ENCODE measurements at places on chromosomes 3 and 15. TPM values are rescaled to one million over a fixed set of nuclear protein-coding genes. Genes with fewer than 3 reads are reported as not detected.

DNA sequence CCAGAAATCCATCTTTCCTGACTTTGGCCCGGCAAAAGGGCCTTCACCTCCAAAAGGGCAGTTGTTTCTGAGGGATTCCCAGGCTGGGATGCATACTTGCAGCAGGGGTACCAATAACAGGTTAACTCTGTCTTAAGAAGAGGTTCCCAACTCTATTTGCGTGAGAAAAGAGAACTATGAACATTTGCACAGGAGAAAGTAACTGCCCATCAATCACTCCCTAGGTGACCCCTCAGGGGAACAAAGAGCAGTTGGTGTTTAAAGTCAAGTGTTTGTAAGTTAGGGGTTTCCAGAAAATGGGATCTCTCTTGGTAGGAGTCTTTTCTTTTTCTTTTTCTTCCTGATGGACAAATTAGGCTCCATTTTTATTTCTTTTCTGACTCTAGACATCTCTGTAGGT lies 97.3 kb downstream of the EPHB1 start:
- DNase-seq, result no peak

- DNase-seq, result no peak
These were observed 125.1 kb upstream of the ZBTB20 start for GRCh38 chr3:115272036-115272824.

DNA sequence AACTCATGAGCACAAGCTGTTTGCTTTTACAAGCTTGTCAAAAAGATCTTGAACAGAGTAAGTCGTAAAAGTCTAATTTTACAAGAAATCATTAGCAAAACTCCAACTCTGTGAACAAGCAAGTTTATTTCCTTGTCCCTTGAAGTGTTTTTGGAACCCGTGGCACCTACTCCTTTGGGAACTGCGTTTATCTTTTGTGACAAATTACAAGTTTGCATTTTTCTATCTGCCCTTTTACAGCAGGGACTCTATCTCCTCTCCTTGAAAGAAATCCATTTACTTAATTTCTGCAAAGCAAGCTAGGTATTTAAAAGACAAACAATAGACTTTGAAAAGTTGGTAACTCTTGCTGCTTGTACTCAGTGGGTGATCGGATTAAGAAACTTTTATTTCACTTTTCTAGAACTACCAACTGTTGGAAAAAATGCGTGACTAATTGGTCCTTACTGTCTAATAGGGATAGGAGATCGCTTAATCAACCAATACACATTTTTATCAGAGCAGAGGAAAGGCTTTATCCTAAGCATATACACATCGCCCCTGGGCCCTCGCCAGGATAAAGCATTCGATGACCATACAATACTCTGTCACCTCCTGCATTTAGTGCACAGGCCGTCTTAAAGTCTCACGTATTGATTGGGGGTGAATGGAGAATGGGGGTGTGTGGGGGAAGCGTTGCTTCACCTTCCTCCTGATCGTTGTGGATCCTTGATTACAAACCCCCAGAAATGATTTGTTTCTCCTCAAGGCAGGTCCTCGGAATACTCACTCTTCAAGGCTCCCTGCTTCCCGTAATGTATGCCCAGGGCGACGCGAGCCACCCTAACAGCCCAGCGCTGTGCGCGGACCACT lies 1.7 kb downstream of the PRTG start:
- DNase-seq, result peak; percentile 32

GRCh38 chr3:127844326-127844942 lies 22.1 kb upstream of the MGLL start:
- no peak for DNase-seq

DNA sequence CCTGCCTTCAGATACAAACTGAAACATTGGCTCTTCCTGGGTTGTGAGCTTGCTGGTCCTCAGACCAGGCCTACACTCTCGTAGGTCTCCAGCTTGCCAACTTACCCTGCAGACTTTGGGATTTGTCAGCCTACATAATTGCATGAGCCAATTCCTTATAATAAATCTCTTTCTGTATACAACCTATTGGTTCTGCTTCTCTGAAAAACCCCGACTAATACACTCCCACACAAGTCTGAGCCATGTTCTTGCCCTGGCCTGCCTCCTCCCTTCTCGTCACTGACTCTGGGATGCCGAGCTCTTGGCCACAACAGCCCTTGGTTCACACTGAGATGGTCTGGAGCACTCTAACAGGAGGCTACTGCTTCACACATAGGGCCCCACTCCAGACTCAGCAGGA lies 9.5 kb downstream of the CYP19A1 start:
- DNase-seq, result no peak

- no peak for DNase-seq
These were observed 64.3 kb downstream of the FNDC3B start for GRCh38 chr3:172103724-172104123.

DNA sequence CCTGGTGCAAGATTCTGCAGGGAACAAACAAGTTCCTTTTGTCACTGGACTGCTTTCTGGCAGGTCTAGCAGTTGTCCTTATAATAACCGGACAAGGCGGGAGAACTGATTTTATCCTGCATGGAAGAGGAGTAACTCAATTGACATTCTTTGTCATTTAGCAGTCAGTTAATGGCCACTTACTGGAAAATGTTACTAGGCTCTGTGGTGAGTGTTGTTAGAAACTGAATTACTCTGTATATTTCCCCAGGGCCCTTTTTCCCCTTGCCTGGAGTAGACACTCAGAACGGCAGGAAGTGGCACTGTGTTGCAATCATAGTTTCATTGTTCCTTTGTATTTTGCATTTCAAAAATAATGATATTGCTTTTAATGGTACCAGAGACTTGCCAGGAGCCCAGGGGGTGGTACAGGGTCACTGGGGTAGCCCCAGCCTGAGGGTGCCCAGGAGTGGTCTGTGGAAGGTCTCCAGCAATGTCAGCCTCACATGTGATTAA lies 318.6 kb upstream of the LRRFIP2 start:
- DNase-seq, result peak; percentile 37

DNA sequence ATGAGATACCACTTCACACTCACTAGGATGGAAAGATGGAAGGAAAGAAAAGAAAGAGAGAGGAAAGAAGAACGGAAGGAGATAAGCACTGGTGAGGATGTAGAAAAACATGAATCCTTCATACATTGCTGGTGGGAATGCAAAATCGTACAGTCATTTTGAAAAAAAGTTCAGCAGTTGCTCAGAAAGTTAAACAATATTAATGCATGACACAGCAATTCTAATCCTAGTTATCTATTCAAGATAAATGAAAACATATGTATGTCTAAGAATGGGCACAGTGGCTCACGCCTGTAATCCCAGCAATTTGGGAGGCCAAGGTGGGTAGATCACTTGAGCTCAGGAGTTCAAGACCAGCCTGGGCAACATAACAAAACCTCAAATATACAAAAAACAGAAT lies 59.1 kb downstream of the SENP7 start:
- DNase-seq, result no peak

GRCh38 chr3:100319951-100320350 lies 14.6 kb upstream of the NIT2 start:
- no peak for DNase-seq

GRCh38 chr3:120451806-120452205 lies 1.0 kb upstream of the FSTL1 start:
- peak; percentile 43 for DNase-seq

DNA sequence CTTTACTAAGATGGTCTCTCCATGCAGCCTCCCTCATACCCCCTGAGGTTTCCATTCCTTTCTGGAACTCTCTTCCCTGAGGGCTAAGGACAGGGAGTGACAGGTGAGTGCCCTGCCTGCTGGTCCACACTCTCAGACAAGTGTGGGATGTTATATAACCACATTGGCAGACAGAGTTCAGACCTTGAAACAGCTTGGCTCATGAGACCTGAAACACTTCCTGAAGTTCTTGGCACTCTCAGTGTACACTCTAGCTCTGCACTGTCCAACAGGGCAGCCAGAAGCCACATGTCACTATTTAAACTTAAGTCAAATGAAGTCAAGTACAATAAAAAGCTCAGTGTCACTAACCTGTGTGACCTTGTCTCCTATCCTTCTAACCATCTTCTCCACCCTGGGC lies 188.5 kb downstream of the ZNF621 start:
- no peak for DNase-seq

DNA sequence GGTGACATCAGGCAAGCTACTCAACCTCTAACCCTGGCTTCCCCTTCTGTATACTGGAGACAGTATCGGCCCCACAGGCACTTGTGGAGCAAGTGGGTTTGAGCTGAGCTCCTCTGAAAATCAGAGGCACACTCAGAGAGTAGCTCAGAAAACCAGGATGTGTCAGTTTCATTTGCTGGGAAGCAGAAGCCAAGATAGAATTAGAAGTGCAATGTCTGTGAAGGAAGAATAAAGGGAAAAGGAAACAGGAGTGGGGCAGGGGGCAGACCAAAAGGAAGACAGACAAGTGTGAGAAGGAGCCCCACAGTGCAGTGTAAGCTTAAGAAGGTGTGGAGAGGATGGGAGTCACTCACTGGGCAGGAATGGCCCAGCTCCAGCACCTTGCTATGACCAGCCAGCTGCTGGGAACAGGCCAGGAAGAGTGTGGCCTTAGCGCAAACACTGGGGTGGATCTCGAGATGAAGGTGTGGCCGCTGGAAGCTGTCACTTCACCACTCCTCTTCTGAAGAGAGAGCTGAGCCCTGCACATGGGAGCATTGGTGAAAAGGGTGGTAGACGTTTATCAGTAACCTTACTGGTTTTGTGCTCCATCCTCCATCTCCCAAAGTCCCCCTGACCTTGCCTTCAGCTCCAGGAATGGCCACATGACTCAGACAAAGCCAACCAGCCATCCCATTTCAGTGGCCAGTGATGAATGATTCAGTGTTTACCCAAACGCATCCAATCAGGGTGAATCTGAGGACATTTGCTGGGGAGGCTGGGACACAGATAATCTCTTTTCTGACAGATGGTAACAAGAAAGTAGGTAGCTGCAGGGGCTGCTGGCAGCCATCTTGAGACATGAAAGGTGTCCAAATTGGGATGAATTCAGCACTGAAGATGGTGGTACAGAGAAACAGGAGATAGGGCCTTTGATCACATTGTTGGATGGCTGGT lies 108.4 kb downstream of the SHQ1 start:
- DNase-seq, result no peak

DNA sequence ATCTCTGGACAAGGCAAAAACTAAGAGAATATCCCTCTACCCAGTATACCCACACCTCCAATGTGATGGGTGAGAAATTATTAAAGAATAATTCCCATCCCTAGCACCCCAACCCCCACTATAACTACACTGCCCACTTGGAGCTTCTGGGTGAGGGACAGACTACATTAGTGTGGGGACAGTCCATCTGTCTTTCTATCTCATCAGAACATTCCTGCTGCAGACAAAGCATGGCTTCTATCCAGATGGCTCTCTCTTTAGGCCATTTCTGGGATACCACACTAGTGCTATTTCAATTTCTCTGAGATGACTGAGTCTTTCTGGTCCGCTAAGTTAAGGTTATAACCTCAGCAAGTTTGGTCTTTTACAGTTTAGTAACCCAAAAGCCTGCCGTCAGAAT lies 6.6 kb downstream of the CSNK1G1 start:
- no peak for DNase-seq

DNA sequence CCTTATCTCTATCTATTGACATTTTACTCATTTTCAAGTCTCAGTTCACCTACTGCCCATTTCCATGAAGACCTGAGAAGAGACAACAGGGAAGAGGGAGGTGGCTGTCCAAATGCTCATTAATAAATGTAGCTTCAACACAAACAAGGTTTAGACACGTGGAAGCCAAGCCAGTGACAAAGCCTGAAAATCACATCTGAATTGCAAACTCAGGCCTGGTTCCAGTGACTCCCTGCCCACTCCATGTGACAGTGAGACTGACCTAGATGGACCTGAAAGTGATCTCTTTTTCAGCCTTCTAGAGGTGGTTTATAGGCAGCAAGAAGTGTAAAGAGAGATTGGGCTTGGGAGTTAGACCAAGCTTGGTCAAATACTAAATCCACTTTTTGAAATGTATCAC lies 126.6 kb upstream of the BCL6 start:
- no peak for DNase-seq

DNA sequence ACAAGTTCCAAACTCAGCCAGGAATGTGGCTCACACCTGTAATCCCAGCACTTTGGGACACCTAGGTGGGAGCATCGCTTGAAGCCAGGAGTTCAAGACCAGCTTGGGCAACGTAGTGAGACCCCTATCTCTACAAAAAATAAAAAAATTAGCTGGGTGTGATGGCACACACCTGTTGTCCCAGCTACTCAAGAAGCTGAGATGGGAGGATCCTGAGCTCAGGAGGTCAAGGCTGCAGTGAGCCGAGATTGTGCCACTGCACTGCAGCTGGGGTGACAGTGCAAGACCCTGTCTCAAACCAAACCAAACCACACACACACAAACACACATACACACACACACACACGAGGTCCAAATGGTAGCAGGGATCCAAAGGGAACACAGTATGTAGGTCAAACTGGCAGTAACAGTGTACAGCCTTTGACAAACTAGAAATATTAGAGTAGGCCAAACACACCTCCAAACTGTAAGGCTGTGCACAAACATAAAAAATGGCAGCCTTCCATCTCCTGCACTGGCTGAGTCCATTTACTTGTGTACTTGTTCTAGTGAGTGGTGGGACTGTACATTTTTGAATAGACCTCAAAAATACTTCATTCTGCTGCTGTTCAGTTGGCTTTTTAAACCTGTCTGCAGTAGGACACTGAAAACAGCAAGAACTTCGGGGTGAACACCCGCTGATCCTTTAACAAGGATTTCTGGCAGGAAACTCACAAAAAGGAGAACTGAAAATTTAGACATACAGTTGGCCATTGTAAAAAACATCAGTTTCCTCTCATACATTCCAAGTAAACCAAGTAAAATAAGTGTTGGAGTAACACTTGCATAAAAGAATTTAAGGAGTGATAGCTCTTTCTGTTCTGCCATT lies 33.6 kb downstream of the INTS14 start:
- DNase-seq, result no peak

DNA sequence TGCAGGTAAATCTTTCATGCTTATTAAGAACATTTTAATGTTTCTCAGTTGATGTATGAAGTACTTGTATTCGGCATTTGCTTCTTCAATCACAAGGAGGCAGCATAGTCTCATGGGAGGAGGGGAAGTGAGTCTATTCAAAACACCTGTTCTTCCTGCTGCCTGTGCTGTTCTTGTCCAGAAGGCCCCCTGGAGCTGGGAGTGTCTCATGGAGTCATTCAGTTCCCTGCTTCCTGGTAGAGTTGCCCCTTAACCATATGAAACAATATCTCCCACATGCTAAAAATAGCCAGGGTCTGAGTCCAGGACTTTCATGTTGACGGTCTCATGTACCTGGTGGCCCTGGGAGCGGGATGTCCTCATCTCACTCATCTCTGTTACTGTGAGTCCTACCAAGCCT lies 15.5 kb upstream of the PPP1R2 start:
- DNase-seq, result no peak

The PLA2G4E gene
- total RNA-seq, result 33.8 TPM

The PTPRG gene
- 40.0 TPM for total RNA-seq

The FILIP1L gene
- 40.1 TPM for total RNA-seq

The SCAPER gene
- 29.2 TPM for total RNA-seq

The MAGEL2 gene
- 2.8 TPM for total RNA-seq

All from skin of body (tissue), 3 donors.